ENCODE measurements at places on chromosomes 3 and 15. TPM values are rescaled to one million over a fixed set of nuclear protein-coding genes. Genes with fewer than 3 reads are reported as not detected.

ATP6V1A gene
- 63.5 TPM for total RNA-seq

CYP19A1 gene
- 5.0 TPM for total RNA-seq

EFHB gene
- total RNA-seq: 2.4 TPM

SCN11A gene
- total RNA-seq: 0.30 TPM

ZNF501 gene
- 1.4 TPM for total RNA-seq

FBXO40 gene
- total RNA-seq: 0.11 TPM

SI gene
- 0.08 TPM for total RNA-seq

SMCO1 gene
- total RNA-seq: not detected

All from suprapubic skin (tissue), 4 donors.